ENCODE measurements at places on chromosomes 12 and 14. TPM values are rescaled to one million over a fixed set of nuclear protein-coding genes. Genes with fewer than 3 reads are reported as not detected.

KRT73 gene
- total RNA-seq, result not detected

DNA sequence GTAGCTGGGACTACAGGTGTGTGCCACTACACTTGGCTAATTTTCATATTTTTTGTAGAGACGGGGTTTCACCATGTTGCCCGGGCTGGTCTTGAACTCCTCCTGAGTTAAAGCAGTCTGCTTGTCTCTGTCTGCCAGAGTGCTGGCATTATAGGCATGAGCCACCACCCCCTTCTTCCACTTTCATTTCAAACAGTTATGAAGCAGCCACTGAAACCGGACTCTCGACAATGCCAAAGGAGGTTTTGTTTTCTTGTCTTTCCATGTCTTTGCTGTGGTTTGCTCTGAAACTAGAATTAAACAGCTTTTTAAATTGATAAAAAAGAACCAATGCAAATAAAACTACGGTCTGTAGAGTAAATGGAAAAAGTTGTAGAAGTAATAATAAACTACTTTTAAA, 30.4 kb downstream of the RAP1B start:
- DNase-seq, result no peak

RASSF3 gene
- 19.7 TPM for total RNA-seq

SLC8A3 gene
- total RNA-seq, result 0.03 TPM

DNA sequence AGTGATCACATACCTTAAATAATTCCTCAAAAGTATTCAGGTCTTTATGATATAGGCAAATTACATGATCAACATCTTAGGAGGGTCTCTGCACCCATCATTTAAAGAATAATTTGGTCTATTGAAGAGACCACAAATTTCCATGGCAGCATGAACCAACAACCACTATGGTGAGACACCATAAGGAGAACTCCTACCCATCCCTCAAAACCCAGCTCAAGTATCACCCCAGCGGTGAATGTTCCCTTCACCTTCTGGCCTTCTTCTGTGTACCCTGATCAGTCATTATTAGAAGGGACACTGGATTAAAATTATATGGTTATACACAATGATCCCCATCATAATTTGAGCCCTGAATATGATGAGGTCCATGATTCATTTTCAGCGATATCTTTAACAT, 81.5 kb downstream of the DICER1 start:
- no peak for DNase-seq

- DNase-seq, result no peak
These were observed 84.6 kb downstream of the TXNDC16 start for GRCh38 chr14:52467515-52468266.

Measured in HT1080 (cell line).